ENCODE measurements at places on chromosomes 1 and 21.

DNA sequence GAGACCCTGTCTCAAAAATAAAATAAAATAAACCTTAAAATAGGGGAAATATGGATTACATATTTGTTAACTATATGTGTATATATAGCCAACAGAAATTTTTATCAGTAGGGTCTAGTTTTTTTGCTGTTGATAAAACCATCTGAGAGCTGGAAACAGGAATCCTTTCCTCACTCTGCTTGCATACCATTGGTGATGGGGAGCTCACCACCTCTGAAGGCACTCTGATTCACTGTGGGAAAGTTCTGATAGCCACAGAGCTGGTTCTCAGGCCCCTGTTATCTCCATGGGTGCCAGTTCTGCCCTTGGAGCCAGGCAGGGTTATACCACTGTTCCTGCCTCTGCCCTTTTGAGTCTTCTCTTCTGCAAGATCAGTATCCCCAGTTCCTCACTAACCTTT, 17.8 kb upstream of the ZC3H12A start:
- no peak for DNase-seq

- no peak for DNase-seq
Measured at GRCh38 chr1:183873642-183874041, 68.7 kb downstream of the RGL1 start.

DNA sequence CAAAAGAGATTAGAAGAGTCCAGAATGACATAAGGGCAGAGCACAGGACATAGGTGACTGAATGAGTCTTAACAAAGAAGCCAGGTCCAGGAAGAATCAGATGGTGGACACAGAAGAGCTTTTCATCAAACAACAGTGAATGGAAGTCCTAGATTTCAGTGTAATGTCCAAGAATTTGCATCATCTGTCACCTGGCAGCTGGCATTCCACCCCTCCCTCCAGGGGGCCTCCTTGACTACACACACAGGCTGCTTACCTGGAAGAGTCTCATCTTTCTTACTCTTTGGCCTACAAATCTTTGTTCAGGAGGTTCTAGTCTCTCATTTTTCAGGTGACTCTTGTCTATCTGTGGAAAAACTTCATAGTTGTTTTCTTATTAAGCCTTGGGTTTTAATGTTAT, 36.2 kb downstream of the GORAB start:
- DNase-seq, result no peak

DNA sequence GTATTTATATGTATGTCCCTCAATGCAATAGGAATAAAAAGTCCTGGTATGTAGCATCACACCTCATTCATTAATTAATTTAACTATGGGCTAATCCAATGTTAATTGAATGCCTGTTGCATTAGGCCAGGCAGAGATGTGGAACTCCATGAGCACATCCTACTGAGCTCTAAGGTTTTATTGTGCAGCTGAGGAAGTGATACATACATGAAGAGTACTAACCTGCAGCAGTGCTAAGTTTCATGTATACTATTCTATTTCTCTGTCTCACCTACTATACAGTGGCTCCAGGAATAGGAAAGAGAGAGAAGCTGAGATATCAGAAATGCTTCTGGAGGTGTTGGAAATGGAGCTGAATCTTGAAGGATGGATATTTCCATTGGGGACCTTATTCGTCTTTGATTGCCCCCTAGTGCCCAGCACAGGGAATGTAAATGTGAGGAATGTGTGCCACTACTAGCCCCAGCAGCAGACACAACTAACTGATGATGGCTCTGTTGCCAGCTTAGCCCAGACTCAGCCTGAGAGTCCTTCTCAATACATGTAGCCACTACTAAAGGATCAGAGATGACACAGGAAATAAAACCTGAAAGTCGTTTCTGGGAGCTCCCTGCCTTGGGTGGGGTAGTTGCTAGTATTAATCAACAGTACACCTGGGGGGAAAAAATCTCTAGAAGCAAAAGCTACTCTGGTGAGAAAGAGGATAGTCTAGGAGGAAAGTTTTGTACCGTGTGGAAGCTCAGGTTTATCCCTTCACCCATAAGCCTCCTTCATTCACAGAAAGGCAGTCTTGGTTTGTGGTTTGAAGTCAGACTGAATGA, 173.3 kb upstream of the FOXD3 start:
- no peak for DNase-seq

GRCh38 chr1:33269621-33270020, 13.3 kb downstream of the ZNF362 start:
- no peak for DNase-seq

- no peak for DNase-seq
Measured at GRCh38 chr1:163291461-163291860, 30.3 kb upstream of the NUF2 start.

- DNase-seq, result no peak
Measured at GRCh38 chr1:21749859-21750468, 33.0 kb downstream of the USP48 start.

Measured in GF-D8 (cell line).